ENCODE measurements at places on chromosomes 3 and 15. TPM values are rescaled to one million over a fixed set of nuclear protein-coding genes. Genes with fewer than 3 reads are reported as not detected.

GRCh38 chr15:43208052-43209002, 12.5 kb downstream of the EPB42 start:
- no peak for DNase-seq

GRCh38 chr15:85986116-85986515, 93.6 kb upstream of the AGBL1 start:
- DNase-seq: no peak

- peak; percentile 16 for DNase-seq
Observed at GRCh38 chr3:45608885-45609284, 14.3 kb downstream of the LIMD1 start.

Gene LMLN
- total RNA-seq: 5.7 TPM

Gene ZNF717
- total RNA-seq: 0.57 TPM

Gene SERINC4
- total RNA-seq: not detected

Data from A172 (cell line).